Retina (tissue), 1 donor: ENCODE measurements at places on chromosomes 1 and 21.

DNA sequence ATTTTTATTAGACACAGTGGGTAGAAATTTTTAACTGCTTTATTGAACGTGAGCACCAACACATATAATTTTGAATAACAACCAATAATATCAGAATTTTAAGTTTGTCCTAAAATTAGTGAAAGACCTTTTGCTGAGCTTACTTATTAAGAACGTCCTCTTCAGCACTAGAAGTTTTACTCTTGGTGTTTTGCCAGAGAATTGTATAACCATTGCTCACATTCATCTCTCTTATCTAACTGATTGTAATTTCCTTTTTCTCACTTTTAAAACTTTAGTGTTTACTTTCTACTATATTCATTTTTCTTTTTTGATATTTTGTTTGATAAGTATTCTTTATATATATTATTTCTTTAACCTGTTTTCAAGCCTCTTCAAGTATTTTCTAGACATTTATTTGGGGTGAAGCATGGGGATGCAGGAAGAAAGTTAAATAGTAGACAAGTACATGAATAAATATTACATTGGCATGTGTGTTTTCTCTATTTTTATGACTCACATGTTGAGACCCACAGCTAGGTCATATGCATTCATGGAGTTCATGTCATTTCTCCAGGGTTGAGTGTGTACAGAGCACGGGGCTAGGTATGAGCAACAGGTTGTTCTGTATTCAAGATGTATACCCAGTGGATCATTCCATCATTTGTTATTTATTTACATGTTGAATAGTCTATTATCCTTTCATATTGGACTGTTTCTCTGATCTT is 90.6 kb downstream of the ATP6V1G3 start:
- DNase-seq = no peak

GRCh38 chr1:32338637-32339145 is 2.7 kb upstream of the MARCKSL1 start:
- no peak for DNase-seq

GRCh38 chr1:184945678-184946412 is 28.5 kb downstream of the NIBAN1 start:
- no peak for DNase-seq

DNA sequence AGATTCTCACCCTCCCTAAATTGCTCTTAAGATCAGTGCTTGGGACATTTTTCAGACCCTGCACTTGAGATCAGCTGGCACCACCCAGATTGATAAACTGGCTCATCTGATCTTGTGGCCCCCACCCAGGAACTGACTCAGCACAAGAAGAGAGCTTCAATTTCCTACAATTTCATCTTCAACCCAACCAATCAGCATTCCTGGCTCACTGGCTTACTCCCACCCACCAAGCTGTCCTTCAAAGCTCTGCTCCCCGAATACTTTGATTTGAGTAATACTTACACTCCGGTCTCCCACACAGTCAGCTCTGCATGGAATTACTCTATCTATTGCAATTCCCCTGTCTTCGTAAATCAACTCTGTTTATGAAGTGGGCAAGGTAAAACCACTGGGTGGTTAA is 461.9 kb upstream of the RGS18 start:
- no peak for DNase-seq

GRCh38 chr1:147504801-147505311 is 36.4 kb upstream of the BCL9 start:
- DNase-seq = peak; percentile 62

- no peak for DNase-seq
Measured at GRCh38 chr1:186220911-186221310, 154.1 kb downstream of the TPR start.

DNA sequence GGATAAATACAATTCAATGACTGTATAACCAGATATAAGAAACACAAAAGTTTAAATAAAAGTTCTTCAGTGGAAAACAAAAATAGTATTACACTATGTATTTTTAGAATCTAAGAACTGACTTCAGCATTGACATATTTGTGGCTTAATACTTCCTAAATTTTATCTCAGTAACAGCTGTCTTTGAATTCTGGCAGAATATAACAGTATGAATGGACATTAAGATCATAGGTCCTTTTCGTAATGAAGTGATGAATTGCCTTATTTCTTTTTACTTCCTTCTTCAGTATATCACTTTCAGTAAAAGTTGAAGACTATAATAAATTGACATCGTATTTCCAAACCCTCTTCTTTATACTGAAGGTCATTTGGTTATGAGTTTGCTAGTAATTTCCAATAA is 1030.0 kb downstream of the MRPL39 start:
- no peak for DNase-seq
